Heart left ventricle (tissue), 16 donors: ENCODE measurements at places on chromosomes 13 and 19. TPM values are rescaled to one million over a fixed set of nuclear protein-coding genes. Genes with fewer than 3 reads are reported as not detected.

Gene TMC4
- not detected for total RNA-seq

Gene SMIM44
- not detected for total RNA-seq

Gene BCAM
- total RNA-seq, result 110 TPM

Gene ZNF135
- total RNA-seq, result 4.2 TPM

Gene CEACAM16
- total RNA-seq, result not detected

Gene LYPD3
- total RNA-seq, result not detected

Gene LRRC63
- total RNA-seq, result not detected

Gene RGCC
- 22.9 TPM for total RNA-seq

Gene ZNF793
- 7.4 TPM for total RNA-seq

Gene PSG3
- not detected for total RNA-seq

Gene SBSN
- total RNA-seq, result not detected

Gene TMEM150B
- 1.2 TPM for total RNA-seq

Gene SMIM17
- not detected for total RNA-seq

Gene USHBP1
- 7.7 TPM for total RNA-seq

Gene MAG
- total RNA-seq, result not detected

Gene CERS1
- total RNA-seq, result 0.52 TPM

Gene PEAK3
- 0.11 TPM for total RNA-seq

Gene ATP4A
- not detected for total RNA-seq

Gene ARHGAP33
- 6.0 TPM for total RNA-seq

Gene ZNF221
- total RNA-seq, result 3.7 TPM

Gene LIPE
- total RNA-seq, result 39.1 TPM

Gene KLHL1
- not detected for total RNA-seq

Gene FPR3
- 35.5 TPM for total RNA-seq

Gene PDE4A
- total RNA-seq, result 9.3 TPM

Gene GFY
- not detected for total RNA-seq

Gene PNMA8A
- total RNA-seq, result 12.0 TPM

Gene OVOL3
- not detected for total RNA-seq

Gene NLRP5
- not detected for total RNA-seq

Gene KLF5
- 1.8 TPM for total RNA-seq

Gene PNMA8B
- total RNA-seq, result 0.38 TPM

Gene ADPRHL1
- total RNA-seq, result 774 TPM

Gene MYPOP
- 16.0 TPM for total RNA-seq

Gene FBL
- total RNA-seq, result 94.3 TPM

Gene LILRB1
- total RNA-seq, result 1.5 TPM

Gene ZNF844
- total RNA-seq, result 12.2 TPM

Gene TEX29
- total RNA-seq, result not detected

Gene ATP8A2
- not detected for total RNA-seq
